NCI-H69 (cell line): ENCODE measurements at places on chromosomes 6 and 20.

- DNase-seq = no peak
These were observed 21.2 kb downstream of the FRMD1 start for GRCh38 chr6:168057836-168058235.

DNA sequence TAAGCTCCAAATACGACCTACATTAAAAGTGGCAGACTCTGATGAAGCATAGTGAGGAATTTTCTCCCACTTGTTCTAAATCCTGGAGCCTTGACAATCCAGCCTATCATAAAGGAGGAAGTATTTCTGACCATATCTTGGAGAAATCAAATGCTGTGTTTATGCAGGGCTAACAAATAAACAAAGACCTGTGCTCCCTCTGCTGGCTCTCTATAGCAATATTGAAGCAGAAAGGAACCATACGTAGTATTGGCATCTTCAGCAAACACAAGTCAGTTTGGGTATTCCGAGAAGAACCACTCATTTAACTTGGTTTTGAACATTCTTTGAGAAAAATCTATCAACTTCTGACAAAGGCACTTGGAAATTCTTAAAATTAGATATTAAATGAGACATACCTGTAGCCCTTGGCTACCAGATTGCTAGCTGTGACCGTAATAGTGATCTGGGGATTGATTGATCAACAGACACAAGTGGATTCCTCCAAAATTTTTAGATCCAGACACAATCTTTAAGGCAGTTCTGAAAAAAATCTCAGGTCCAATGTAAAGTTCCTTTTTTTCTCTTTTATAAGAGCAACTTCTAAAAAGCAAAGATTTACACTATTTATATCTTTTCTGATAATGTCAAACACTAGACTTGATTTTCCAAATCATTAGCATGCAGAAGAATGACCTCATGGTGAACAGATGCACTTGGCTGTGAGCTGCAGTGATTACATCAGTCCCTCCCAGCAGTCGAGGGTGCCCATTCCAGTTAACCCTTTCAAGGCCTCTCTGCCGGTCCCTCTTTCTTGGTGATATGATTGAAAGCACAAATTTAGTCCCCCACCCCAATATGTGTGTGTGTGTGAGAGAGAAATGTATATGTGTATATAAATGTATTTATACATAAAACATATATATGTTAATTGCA, 40.2 kb downstream of the INSM1 start:
- peak; percentile 95 for DNase-seq

DNA sequence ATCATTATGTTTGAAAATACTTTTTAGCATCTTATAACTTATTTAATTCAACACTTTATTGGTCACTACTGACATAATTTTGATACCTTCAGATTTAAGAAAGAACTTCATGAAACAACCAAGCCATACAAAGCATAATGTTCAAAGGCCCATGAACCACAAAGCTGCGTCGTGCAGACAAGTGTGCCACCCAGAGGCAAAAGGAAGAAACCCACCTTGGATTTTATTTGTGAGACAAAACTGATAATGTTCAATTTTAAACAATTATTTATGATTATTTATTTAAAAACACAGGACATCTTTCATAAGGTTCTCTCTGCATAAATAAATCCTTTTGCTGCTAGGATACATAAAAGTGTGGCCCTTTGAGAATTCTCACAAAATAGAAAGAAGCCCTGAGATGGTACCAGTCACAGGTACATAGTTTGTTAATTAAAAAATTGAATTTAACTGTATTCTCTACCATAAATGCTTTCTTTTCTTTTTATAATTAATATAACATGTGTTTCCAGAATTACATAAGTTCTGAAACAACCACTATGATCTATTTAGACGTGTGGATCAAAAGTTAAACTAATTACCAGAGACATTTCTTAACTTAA, 143.7 kb downstream of the RALGAPA2 start:
- peak; percentile 90 for DNase-seq

DNA sequence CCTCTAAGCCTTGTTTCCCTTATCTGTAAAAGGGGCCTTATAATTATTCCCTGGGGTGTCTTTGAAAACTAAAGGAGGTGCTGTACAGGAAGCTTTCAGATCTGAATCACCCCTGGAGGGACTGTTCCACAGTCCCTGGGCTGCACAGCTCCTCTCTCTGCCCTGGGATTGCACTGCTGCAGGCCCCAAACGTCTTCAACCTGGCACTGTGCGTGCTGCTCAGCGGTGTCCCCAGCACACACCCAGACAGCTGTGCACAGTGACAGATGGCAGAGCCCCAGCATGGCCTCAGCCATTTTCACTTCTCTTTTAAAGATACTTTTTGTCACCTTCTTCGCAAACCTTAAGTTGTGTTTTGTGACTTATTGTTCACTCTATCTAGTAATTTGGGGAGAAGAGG, 50.7 kb upstream of the INSM1 start:
- peak; percentile 87 for DNase-seq

DNA sequence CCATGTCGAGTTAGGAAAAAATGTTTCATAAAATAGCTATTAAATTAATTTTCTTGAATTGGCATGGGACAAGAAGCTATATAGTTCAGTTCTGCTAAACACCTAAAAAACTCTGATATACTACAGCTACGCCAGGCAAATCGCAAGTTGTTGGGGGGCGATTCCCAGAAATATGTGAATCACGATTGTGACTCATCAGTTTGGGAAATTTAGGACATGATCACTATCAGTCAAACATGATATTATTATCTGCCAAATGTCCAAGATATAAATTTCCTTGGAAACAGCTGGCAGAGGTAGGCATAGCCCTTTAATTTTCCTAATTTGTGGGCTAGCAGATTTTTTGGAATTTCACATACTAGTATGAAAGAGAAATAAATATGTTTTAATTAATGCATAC, 123.6 kb downstream of the ATXN1 start:
- no peak for DNase-seq

GRCh38 chr20:19886661-19887288, 128.7 kb downstream of the RIN2 start:
- DNase-seq = no peak

GRCh38 chr6:132525866-132526265, 12.2 kb upstream of the TAAR9 start:
- no peak for DNase-seq

- DNase-seq = no peak
These were observed 116.1 kb downstream of the CEBPB start for GRCh38 chr20:50306478-50307423.

DNA sequence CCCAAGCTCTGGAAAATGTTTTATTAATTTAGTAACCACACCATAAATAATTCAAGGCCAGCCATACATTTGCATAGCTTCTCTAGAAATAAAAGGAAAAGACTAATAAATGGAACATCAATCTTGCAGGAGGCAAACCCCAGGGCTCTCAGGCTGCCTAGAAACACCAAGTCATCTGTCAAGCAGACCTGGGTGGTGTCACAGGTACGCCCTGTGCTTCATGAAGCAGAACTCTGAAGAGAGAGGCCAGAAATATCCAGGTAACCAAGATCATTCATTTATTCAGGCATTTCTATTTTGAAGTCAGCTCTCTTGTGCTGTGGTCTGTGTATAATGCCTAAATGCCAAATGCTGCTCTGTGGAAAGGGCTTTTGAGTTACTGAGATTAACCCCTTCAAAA, 45.3 kb upstream of the ARMH2 start:
- DNase-seq = no peak

GRCh38 chr6:12069891-12070529, 57.9 kb downstream of the HIVEP1 start:
- peak; percentile 87 for DNase-seq

GRCh38 chr20:51500311-51500710, 42.2 kb downstream of the NFATC2 start:
- DNase-seq = no peak

- no peak for DNase-seq
These were observed 18.8 kb upstream of the PRDM13 start for GRCh38 chr6:99587792-99588191.

GRCh38 chr20:50416269-50417022, 93.7 kb upstream of the PTPN1 start:
- no peak for DNase-seq

DNA sequence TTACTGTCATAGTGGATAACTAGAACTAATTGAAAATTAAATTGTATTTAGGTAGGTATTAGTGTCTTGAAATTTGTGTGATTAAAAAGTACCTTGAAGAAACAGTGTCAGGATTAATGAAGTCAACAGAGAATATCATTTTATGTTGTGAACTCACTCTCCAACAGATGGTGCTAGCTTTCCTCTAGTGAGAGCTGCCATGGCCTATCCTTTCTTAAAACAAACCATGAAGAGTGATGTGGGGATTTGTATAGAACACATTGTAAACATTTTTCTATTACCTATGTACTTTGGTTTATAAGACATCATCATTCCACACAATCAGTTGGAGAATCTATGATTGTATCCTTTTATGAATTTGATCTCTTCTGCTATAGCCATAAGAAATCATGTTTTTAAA, 4.8 kb upstream of the SRSF12 start:
- peak; percentile 72 for DNase-seq

GRCh38 chr6:28732052-28732451, 191.7 kb downstream of the TRIM27 start:
- DNase-seq = no peak

- DNase-seq = no peak
These were observed 4.9 kb downstream of the SLC22A2 start for GRCh38 chr6:160253714-160254113.

- no peak for DNase-seq
These were observed 137.4 kb downstream of the TFAP2C start for GRCh38 chr20:56766528-56766927.
